Stimulated activated CD4-positive, alpha-beta T cell treated with anti-CD3 and anti-CD28 coated beads, TNF-alpha, amount 100 ng/mL, for 4 hours (primary cell): ENCODE measurements at places on chromosomes 2 and 18.

- DNase-seq: no peak
Observed at GRCh38 chr2:160575368-160575767, 81.8 kb upstream of the RBMS1 start.

- peak; percentile 18 for DNase-seq
Observed at GRCh38 chr2:29920130-29920577, 1.2 kb downstream of the ALK start.

- no peak for DNase-seq
Observed at GRCh38 chr2:234448506-234449184, 48.2 kb downstream of the ARL4C start.

- DNase-seq: no peak
Observed at GRCh38 chr18:54003195-54003594, 221.3 kb downstream of the MBD2 start.
